ENCODE measurements at places on chromosomes 3 and 15.

DNA sequence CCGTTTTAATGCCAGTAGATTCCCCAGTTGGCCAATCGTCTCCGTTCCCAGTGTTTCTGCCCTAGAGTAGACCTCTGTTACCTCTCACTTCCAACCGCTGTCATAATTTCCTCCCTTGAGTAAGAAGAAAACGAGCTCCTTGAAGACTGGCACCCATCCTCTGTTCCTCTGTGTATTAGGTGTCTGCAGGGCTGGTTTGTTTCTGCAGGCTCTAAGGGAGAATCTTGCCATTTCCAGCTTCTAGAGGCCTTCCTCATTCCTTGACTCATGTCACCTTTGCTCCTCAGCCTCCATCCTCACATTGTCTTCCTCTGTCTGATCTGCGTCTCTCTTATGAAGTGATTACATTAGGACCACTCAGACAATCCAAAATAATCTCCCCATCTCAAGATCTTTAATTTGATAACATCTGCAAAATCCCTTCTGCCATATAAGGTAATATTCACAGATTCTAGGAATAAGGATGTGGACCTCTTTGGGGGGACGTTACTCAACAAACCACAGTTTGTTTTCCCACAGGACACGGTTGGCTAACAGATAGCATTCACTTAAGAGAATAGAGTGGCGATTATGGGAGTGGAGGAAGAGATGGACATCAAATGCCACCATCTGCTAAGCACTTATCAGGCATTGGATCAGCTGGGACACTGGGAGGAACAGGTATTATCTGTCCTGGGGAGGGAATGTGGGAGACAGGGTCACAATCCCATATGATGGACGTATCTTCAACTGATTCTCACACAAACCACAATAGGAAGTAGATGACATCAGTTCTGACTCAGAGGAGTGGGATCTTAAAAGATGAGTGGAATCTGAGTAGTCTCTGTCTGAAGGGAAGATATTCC, 17.1 kb downstream of the ARHGAP31 start:
- DNase-seq, result no peak

- no peak for DNase-seq
Observed at GRCh38 chr3:64266065-64266931, 41.0 kb upstream of the PRICKLE2 start.

DNA sequence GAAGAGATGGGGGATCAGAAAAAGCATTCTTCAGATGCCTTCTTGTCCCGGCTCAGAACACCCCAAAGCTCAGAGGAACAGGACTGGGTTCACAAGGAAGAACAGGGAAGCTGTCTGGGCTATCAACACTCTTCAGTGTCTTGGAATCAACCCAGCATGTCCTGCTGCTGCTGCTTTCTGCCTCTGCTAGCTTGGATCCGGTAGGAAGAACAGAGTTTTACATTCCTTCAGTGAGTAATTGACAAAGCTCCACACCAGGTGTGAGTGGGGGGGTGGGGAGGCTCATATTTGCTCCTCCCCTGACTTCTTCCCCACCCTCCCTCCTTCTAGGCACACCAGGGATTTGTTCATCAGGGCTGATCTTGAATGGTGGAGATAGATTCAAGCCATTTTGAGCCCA, 13.1 kb upstream of the ETV5 start:
- no peak for DNase-seq

DNA sequence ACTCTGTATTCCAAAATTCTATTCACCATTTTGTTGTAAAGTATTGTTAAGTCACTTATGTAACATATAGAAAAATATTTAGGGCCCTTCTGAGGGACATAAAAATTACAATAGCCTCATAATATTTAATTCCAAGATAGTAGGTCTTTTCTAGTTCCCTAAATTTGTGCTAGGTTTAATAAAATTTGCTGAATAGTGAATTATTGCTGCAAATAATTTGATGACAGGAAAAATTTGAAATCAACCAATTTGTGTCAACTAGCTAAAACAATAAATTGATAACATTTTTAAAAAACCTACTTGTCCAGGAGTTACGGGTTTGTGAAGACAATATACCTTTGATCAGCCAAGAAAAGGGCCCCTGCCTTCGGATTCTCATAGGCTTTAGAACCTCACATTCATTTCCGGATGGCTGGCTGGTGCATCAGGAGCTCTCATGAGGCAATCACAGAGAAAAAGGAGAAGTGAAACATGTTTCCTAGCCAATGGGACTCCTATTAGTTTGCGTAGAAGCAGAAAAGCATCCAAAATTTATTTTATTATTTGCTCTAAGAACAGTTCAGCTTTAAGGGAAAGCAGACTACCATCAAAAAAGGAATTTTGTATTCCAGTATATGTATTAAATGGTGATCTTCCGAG, 177.2 kb downstream of the LRRC3B start:
- DNase-seq, result no peak

- no peak for DNase-seq
Observed at GRCh38 chr3:146160321-146160963, 542 bp downstream of the PLOD2 start.

DNA sequence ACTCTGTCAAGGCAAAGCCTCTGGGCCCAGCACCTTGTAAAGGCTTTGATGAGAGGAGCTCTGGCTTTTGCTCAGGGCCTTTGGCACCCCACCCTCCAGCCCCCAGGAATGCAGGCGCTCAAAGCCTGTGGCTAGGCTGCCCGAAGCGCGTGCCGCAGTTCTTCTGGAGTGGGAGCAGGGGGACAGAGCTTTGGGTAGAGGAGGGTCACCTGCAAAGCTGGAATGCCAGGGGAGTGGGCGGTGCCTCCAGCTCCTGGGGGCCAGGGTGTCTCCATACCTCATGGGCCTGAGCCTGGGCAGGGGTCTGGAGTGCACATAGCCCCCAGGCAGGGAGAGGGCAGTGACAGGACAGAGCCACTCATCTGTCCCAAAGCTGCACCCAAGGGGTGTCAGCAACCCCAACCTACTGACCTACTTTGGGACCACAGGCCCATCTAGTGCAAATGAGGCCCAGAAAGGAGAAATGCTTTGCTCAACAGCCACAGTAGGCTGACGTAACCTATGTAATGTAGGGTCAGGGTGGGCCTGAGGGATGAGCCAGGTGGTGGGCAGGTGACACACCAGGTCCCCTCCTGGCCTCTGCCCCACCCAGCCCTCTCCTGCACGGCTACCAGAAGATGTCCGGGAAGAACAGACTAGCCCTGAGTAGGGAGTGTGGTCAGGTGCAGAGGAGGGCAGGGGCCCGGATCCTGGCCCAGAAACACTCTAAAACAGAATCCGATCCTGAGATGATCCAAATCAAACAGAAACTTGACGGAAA, 2.2 kb upstream of the CALML4 start:
- no peak for DNase-seq

DNA sequence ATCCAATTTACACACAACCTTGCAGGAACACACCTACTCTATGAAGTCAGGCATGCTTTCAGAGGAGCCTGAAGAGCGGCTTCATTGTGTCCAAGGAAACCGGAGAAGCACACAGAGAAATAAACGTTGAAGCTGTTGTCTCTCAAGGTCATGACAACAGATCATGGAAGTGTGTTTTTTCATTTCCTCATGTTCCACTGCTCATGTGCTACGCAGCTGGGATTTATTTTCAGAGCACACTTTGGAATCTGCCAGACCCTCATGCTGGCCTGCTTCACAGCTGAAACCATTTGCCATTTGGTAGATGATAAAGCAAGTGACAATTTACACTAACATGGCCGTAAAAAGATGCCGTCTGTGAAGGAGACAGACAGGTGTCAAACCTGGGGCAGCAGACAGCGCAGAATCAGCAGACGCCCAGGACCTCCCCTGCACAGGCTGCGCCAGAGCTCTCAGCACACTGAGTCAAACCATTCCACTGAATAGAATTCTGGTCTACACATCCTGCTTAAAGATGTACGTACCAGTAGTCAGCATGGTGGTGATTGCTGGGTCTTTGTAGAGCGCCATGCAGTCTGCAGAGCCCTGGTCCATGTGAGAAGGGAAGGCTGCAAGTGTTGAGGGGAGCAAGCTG, 99.3 kb downstream of the ARNT2 start:
- DNase-seq, result no peak

GRCh38 chr15:29740692-29741311, 81.5 kb downstream of the TJP1 start:
- no peak for DNase-seq

GRCh38 chr3:157135671-157136396, 24.1 kb downstream of the CCNL1 start:
- no peak for DNase-seq

DNA sequence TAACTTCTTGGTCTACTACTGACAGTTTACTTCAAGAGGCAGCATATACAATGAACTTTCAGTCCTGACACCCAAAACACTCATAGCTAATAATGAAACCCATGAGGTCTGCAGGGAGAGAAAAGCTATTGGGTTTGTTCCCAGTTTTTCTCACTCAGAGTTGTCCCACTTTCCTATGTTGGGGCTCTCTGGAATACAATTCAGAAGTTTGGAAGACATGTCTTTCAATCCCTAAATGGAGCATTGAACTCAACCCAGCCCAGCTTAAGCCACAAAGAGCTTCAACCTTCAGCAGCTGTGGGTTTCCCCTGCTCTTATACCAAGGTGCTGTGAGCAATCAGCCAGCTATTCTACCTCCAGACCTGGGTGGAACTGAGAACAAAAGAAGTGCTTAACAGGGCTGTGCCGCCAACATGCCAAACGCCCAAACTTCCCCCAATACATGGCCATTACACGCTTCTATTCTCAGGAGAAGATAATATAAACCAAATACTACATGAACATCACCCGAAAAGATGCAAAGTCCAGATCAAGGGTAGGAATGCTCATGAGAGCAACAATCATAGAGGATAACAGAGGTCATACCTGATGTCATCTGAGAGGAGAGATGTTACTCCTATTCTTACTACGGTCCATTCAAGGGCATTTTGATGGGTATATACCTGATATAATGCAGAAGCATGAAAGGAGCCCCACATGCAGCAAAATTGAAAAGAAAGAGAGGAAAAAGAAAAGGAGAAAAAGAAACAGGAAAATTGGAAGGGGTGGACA, 131.2 kb upstream of the TGFBR2 start:
- DNase-seq, result peak; percentile 4

GRCh38 chr3:106345353-106346027, 476.7 kb upstream of the CBLB start:
- DNase-seq, result no peak

- no peak for DNase-seq
Observed at GRCh38 chr3:165339753-165340152, 143.6 kb upstream of the SLITRK3 start.
